ENCODE measurements at places on chromosomes 12 and 14.

GRCh38 chr12:6929466-6930452 lies 2.0 kb downstream of the ATN1 start:
- DNase-seq = no peak

- DNase-seq = no peak
Measured at GRCh38 chr12:113254298-113254697, 33.0 kb downstream of the TPCN1 start.

DNA sequence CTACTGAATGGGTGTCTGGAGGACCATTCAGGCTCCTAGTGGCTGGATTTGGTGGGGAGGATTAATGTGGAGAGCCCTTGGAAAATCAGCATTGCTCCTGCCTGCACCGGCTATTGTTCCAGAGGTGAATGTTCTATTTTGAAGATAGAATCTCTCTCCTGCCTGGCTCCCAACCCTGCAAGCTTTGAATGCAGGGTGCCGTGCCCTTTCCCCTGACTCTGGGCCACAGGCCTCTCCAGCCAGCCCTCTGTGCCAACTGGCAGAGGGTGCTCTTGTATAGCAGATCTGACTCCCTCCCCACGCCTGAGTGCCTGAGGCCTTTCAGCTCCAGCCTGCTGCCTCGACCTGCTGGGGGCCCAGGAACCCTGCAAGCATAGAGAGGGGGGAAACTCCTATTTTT lies 106.8 kb downstream of the TMEM260 start:
- DNase-seq = peak; percentile 66

GRCh38 chr14:91332986-91333649 lies 84.5 kb downstream of the CCDC88C start:
- DNase-seq = no peak

GRCh38 chr14:104773505-104774452 lies 20.8 kb downstream of the SIVA1 start:
- no peak for DNase-seq

DNA sequence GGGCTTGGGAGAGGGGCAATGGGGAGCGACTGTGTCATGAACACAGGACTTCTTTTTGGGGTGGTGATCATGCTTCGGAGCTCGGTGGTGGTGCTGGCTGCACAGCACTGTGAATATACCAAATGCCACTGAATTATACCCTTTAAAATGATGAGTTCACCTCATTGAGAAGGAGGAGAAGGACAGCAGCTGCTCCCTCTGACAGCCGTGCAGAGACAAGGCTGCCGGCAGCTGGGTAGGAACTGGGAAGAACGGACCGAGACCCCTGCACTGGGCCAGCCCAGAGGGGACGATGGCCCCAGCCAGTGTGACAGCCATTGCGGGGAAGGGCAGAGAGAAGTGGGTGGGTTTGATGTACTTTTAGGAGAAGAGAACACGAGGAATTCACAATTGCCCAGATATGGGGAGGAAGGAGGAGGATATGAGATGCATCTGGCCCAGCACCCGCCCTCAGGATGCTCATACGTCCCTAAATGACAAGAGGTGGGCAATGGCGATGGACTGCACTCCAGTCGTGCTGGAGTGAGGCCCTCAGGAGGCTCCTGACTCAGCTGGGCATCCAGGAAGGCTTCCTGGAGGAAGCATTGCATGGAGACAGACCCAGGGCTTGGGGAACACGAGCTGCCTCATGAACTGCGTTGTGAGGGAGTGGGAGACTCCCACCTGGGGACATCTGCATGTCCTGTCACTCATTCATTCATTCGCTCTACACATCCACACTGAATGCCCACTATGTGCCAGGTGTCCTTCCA lies 64.3 kb upstream of the C14orf180 start:
- DNase-seq = peak; percentile 9

DNA sequence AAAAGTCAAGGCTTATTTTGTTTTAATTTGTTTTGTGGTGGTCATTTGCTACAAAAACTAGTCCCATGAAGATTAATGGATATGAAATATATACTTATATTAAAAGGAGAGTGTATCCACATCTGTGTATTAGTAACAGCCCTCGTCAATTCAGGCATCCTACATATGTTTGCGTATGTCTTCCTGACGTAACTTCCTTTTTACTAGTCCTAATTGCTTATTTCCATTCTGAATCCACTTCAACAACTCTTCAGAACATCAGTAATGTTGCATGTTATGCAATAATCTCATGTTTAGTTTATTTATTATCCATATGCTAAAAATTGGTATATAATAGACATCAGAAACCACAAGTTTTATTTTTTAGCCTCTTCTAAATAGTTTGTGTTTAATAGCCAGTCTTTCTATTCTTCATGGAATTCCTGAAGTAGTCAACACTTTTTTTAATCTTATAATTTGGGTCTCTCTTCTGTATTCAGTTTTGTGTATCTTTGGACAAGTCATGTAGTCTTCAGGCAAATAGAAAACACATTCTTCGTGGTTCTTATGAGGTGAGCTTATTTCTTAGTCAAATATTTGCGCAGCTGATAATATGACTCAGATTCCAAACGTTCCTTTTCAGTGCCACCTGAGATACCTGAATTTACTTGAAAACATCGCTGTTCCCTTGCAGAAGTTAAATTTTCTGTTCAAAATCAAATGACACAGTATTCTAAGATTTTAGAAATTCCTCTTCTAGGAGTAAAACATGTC lies 268.6 kb downstream of the CCDC59 start:
- no peak for DNase-seq

DNA sequence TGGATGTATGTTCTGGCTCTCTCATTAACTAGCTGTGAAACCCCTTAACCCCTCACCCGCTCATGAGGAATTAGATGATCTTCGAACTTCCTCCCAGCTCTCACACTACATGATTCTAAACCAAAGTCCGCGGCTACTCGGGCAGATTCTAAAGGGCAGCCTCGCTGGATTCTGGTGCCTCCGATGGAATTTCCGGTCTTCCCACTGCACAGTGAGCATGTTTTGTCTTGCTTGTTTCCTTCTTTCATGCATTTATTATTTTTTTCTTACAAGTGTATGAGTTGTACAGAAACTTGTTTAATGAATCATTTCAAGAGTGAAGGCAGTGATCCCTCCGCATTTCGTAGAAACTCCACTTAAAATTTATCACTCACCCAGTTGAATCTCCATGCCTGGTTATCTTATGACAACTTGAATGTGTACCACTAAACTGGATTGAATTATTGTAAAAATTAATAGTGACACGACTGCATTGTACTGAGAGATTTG lies 4.5 kb upstream of the HCAR3 start:
- no peak for DNase-seq

- no peak for DNase-seq
Measured at GRCh38 chr12:49968471-49968870, 4.3 kb upstream of the AQP6 start.

- no peak for DNase-seq
Measured at GRCh38 chr12:59046763-59047534, 126.6 kb upstream of the LRIG3 start.

Data from H9 (cell line).